A549 treated with DMSO at 1 μM for 4 hours (cell line): ENCODE measurements at places on chromosomes 16 and 17. TPM values are rescaled to one million over a fixed set of nuclear protein-coding genes. Genes with fewer than 3 reads are reported as not detected.

Gene CDH3
- 0.12 to 0.39 TPM (median 0.21 TPM) in 5 replicates for total RNA-seq

Gene TUBG1
- 140 to 165 TPM (median 152 TPM) in 5 replicates for total RNA-seq

Gene RRAD
- total RNA-seq, result 9.6 to 19.5 TPM (median 11.4 TPM) in 5 replicates

Gene KRT31
- total RNA-seq, result not detected in 5 replicates

Gene TNFSF13
- total RNA-seq, result 0.53 to 0.94 TPM (median 0.70 TPM) in 5 replicates

Gene SLC5A10
- 0.12 to 0.25 TPM (median 0.18 TPM) in 5 replicates for total RNA-seq

Gene LRRC45
- total RNA-seq, result 7.7 to 18.4 TPM (median 14.2 TPM) in 5 replicates

Gene SLC16A11
- total RNA-seq, result not detected in 5 replicates

Gene GDPD3
- 1.5 to 2.8 TPM (median 2.0 TPM) in 5 replicates for total RNA-seq
